ENCODE measurements at places on chromosomes 11 and 22.

DNA sequence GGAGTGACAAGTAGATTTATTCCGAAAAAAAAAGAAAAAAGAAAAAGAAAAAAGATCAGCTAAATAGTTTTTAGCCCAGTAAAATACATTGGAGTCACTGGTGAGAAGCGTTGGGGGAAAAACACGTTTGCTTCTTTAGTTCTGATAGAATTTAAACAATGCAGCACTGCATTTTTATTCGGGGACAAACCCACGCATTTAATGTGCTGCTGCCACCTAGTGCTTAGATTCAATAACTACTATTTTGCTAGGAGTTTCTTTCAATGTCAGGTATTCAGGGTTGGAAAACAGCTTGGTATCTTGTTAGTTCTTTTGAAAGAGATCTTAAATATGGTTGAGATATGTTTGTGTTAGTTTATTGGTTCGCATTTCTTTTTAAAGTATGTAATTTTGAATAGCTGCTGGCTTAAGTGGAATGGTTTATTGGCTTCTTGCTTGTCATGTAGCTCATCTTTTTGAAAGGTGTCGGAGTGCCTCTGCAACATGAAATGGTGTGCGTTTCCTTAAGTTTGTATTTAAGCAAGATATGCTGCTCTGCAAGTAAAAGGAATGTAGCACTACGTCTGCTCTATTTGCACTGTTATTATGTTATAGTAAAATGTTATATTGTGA is 41.9 kb downstream of the SVIP start:
- no peak for DNase-seq

DNA sequence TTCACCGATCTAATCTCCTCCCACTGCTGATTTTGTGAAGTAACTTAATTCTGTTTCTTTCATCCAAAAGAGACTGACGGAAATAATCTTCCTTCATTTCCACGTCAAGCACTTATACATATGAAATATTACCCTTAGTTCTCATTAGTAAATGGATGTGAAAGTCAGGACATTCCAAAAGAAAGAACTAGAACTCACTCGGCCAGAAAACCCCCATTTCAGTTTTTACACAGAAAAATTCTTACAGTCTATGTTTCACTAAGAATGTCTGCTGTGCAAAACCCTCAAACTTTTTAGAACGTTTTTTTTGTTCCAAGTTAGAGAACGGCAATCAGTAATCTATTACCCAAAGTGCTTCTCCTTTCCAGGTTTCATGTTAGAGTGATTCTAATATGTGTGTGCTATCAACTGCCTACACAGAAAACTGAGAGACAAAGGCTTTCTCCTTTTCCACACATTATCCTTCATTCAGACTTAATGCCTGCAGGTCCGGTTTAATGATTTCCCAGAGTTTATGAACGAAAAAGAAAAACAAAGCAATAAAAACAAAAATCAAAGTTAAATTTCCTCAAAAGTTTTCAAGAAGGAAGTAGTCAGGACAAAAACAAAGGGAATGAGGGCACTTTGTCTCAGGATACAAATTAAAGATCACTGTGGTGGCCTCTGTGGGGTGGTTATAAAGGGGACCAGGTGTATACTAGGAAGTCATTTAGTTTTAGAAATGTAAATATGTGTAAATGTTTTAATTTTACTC is 11.3 kb upstream of the SESN3 start:
- DNase-seq: no peak

DNA sequence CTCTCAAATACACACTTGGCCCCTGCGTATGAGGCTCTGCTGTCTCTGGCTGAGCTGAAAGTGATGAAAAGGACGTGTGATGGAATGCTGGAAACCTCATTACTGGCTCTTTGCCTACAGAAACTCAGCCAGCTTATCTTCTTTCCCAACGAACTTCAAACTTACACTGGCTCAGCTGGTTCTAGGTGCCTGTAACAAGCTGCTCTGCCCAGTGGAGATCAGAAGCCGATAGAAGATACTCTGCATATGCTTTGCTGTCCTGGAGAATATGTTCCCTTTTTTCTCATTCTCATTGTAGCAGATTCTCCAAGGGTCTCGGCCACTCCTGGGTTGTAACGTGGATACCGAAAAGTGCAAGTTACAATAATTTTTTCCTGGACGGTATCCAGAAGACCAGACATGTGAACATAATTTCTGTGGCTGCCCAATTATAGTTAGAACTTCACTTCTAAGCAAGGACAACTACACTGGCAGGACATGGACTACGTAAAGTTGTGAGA is 405.3 kb upstream of the CCDC90B start:
- no peak for DNase-seq

DNA sequence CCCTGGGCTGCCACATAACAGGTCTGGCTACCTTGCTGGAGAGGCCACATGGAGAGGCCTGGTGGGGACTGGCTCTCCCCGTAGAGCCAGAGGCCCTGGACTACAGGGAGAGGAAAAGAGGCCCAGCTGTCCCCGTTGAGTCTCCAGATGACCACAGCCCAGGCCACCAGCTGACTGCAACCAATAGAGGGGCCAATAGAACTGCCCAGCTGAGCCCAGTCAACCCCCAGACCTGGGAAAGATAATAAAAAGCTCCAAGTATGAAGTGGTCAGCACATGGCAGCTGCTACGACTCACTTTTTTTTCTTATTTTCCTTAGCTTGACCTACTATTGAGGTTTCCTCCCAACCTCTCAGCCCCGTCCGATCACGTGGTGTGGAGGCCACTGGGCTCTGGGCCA is 18.4 kb downstream of the PDGFB start:
- no peak for DNase-seq

- DNase-seq: no peak
Measured at GRCh38 chr11:84476581-84476980, 1150.6 kb downstream of the DLG2 start.

DNA sequence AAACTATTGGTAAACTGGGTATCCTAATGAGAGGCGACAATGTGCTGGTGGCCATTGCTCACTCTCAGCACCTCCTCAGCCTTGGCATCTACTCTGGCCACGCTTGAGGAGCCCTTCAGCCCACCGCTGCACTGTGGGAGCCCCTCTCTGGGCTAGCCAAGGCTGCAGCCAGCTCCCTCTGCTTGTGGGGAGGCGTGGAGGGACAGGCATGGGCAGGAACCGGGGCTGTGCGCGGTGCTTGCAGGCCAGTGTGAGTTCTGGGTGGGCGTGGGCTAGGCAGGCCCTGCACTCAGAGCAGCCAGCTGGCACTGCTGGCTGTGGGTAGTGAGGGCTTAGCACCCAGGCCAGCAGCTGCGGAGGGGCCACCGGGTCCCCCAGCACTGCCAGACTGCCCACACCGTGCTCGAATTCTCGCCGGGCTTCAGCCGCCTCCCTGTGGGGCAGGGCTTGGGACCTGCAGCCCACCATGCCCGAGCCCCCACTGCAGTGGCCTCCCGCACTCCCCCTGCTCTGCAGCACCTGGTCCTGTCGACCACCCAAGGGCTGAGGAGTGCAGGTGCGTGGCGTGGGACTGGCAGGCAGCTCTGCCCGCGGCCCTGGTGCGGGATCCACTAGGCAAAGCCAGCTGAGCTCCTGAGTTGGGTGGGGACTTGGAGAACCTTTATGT is 575.9 kb upstream of the ANO3 start:
- DNase-seq: no peak

- DNase-seq: no peak
Measured at GRCh38 chr11:41403458-41403857, 56.0 kb downstream of the LRRC4C start.

DNA sequence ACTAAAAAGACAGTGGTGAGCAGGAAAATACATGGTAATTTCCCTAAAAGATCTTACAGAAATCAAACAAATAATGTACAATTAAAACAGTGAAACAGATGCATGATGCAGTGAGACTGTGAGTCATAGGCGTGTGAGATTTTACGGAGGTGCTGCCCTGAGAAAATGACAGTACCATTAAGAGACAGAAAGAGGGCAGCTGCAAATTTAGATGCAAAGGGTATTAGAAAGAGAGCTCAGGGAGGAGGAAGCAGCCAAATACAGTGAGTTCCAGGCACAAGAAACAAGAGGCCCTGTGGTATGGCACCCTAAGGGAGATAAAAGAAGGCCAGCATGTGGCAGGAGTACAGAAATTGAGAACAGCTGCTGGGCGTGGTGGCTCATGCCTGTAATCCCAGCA is 88.5 kb upstream of the FIBIN start:
- DNase-seq: peak; percentile 13

DNA sequence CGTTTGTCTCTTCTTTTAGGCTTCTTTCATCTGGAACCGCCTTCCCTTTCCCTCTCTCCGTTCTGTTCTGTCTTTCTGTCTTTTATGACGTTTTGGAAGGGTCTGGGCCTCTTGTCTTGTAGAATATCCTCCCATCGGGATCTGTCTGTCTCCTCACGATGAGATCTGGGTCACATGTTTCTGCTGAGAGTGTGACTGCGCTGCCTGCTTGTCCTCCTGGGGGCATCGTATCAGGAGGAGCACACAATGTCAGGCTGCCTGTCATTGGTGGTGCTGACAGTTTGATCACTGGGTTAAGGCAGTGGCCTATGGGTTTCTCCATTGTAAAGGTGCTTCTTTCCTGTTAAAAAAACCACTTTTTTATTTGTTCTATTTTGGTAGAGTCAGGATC is 60.4 kb upstream of the PARVG start:
- no peak for DNase-seq

DNA sequence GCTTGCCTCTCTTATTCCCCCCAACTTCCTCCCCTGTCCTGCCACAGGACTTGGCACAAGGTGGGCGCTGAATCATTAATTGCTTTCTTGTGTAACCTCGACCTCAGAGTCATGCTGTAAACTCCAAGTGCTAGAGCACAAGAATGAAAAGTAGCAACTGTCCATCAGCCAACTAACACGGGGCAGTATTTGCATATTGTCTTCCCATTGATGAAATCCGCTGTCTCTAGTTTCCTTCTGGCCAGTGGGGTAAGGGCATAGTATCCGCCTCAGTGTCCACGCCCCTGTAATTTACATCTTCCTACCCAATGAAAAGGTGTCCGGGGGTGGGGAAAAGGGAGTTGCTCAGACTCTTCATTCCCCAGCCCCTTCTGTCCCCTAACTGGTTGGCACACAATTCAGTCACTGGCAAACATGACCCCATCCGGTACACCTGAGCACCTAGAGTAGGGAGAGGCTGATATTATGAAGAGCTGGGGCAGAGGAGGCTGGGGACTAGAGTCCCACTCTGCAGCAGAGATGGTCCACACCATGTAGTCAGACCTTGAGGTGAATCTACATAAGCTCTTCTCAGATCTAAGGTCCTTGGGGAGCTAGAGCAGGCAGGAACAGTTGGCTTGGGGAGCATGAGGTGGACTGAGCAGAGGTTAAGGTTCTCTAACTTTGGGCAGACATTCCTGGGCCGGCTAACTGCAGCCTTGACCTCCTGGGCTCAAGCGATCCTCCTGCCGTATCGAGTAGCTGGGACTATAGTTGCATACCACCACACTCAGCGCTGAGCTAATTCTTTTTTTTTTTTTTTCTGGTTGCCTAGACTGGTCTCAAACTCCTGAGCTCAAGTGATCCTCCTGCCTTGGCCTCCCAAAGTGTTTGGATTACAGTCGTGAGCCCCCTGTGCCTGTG is 6.8 kb upstream of the GGA1 start:
- no peak for DNase-seq

DNA sequence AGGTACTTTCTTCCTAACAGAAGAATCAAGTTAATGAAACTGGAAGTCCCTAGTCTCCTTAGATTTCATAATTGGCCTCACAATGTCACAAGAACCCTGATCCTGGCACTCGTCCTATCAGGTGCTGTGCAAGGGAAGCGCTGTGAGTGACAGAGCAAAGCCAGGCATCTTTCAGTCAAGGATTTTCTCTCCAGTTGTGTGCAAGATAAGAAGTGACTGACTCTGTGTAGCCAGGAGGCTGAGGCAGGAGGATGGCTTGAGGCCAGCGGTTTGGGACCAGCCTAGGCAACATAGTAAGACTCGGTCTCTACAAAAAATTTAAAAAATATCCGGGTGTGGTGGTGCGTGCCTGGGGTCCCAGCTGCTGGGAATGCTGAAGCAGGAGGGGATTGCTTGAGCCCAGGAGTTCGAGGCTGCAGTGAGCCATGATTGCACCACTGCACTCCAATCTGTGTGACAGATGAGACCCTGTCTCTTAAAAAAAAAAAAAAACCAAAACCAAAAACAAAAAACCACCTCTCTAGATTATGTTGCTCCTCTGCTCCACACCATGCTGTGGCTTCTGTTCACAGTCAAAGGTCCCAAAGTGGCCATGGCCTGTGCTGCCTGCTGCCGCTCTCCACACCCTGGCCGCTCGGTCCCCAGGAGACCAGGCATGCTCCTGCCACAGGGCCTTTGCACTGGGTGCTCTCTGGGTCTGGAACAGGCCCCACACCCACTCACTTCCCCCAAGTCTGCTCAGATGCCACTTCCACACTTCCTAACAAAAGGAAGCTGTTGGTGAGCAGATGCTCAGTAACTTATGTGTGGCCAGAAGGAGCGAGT is 54.2 kb upstream of the CLDN5 start:
- DNase-seq: no peak

DNA sequence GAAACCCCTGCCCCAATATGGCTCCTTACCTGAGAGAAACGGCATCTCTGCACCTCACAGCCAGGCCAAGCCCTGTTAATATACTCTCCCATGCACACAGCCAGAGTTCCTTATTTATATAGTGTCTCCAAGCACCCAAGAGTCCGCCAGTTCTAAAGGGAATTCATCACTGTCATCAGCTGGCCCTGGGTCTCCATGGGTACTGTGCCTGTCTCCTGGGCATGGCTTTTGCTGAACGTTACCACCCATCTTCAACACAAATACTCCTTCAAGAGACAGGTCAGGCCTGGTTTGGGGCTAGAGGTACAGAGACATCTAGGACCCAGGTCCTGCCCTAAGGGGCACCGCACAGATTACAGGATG is 1.6 kb upstream of the ATG16L2 start:
- DNase-seq: no peak

- no peak for DNase-seq
Measured at GRCh38 chr11:98616098-98616655, 404.6 kb upstream of the CNTN5 start.

DNA sequence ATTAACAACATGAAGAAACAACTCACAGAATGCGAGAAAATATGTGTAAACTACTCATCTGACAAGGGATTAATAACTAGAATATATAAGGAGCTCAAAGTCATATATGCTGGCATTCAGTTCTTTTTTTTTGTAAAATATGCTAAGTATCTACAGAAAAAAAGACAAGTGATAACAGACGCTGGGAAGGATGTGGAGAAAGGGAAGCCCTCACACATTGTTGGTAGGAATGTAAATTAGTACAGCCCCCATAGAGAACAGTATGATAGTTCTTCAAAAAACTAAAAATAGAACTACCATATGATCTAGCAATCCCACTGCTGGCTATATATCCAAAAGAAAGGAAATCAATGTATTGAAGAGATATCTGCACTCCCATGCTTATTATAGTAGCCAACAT is 13.8 kb downstream of the GAB2 start:
- DNase-seq: no peak
